ENCODE measurements at places on chromosomes 3 and 15.

DNA sequence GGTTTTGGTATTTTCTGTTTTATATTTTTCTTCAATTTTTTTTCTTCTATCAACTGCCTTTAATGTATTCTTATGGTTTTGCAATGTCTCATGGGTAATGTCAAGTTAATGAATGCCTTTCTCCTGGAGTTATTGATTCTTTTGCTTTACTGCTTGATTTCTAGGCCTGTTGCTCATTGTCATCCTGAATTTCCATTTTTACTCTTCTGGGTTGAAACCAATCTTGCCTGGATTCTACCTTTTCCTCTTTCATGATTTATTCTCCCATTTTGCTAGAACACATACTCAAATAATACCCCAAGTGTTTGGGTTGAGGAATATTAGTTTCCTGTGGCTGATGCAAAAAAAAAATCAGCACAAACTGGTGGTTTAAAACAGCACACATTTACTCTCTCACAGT, 315.2 kb upstream of the PDZRN3 start:
- DNase-seq, result no peak

DNA sequence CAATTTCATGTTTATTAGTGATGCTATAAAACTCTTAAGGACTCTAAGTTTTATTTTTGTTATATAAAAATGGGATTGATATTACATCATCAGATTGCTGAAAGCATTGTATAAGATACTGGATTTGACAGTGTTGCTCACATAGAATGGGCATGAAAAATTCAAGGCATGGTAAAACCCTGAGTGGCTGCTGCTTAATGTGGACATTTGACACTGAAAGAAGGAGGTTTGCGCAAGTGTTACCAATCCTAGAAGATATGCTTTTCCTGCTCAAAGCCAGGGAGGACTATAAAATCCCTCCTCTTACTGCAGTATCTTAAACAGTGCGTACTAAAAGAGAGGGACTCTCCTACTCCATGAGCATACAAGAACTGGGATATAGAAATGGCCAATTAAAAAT, 65.8 kb upstream of the PTX3 start:
- DNase-seq, result no peak

DNA sequence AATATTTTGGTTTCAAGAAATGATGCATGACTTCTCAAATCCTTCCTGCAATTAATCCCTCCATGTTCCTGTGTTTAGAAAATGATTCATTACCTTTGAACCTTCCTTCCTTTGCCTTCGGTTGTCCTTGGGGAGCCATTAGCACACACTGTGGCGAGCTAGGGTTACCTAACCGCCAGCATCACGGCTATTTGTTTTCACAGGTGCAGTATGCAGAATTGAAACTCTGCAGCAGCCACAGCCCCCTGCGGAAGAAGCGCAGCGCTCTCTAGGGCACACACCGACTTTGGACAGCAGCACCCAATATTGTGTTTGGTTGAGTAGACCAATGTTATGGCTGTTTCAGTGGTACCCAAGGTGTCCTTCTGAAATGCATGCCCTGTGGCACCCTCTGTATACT, 247.4 kb downstream of the MCTP2 start:
- no peak for DNase-seq

DNA sequence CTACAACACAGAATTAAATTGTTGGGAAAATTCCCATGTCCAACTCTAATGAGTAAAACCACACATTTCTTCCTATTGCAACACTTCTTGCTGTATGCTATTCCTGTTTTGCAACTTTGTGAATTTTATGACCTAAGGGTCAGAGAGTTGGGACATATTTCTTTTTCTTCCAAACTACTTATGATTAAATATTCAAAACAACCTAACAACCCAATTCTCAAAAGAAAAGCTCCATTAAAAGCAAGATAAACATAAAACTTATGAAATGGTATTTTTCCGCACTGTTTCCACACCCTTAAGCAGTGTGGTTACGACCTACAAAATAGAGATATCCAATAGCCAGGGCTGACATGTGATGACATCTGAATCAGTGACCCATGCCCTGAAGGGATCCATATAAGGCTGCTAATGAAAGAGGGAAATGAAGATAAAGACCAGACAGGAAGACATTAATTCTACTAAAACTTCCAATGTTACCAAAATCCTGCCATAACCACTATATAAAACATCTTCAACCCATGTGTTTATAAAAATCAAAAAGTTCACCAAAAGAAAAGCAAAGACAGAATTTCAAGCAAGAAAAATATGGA, 45.6 kb downstream of the DMXL2 start:
- no peak for DNase-seq

DNA sequence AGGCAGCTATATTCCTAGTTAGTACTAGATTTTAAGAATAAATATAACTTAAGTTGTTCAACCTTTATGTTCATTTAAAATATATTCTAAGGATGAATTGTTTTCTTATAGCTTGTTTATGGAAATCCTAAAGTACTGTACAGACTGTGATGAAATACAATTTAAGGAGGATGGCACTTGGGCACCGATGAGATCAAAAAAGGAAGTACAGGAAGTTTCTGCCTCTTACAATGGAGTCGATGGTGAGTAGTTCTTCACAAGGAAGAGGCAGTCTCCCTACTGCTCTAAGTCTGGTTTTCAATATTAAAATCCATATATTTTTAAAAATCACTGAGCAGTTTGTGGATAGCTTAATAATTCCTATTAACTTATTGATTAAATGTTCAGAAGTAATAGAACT, 29.6 kb downstream of the CALML4 start:
- no peak for DNase-seq

DNA sequence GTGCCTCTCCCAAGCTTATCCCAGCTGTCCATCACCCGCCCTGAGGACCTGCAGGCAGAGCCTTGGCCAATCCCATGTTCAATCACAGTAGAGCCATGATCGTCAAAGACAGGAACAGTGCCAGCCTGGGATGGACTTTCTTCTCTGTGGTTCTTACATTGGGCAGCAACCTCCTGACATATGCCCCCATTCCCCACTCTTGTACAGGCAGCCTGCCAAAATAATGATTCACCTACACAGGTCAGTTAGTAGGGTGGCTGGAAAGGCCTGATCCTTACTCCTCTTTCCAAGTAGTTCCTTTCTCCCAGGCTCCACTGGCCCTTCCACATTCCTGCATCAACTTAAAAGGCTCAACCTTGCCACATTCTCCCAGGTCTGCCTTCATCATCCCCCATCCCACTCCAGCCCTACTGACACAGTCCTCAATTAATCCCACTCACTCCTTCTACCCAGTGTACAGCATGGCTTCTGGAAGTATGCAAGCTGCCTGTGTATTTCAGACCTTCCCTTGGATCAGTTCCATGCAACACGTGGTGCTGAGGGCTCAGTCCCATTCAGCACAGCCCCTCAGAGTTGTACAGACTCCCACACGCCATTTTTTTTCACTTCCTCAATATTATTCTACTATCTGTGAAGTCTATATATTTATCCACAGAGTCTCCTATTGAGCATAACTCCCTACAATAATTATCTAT, 189.8 kb downstream of the NTRK3 start:
- DNase-seq, result no peak

- no peak for DNase-seq
Measured at GRCh38 chr3:166455744-166456143, 618.5 kb upstream of the BCHE start.

DNA sequence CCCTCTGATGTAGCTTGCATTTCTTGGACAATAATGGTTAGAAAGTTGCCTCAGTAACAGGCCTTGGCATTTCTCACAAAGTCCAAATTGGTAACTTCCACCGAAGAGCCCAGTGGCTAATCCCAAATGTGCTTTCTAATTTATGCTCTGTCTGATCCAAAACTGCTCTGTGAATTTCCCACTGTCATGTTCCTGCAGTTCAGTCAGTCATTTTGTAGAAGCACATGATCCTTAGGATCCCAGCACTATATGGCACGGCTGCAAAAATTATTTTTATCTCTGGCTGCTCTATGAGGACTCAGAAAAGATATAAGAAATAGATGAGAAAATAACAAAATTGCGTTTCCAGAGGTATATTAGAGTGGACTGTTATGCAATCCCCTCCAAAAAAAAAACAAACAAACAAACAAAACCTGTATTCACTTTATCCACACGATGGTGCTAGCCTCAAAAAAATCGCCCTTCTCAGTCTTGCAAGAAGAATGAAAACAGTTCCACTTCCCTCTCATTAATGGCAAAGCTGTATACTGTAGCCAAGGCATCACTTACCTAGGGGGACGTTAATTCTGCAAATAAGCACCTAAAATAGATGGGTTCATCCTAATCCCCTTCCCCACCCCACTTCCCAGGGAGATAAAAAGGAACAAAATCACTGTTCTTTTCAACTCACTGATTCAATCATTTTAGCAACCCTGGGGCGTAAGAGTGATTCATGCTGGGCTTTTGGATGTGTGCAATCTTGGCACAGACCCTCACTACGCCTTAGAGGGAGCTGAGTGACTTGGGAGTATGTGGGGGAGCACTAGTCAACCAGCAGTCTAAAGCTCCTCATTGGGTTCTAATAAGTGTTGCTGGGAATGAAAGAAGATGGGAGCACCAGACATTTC, 61.3 kb downstream of the TMCO5A start:
- DNase-seq, result no peak

DNA sequence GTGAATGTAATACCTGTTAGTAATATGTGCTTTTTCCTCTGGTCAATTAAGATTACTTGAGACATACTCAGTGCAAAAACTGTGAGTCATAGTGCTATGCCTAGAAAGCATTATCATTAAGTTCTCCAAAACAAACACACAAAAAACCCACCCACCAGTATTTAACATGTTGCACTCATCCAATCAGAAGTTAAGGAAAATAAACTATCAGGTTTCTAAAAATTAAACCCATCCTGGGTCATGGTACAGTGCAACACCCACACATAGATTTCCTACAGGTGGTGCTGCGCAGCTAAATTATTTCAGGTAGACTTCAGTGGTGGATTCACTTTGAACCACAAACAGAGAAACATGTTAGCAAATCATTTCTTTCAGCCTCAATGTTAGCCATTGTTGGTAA, 264.4 kb upstream of the VEPH1 start:
- DNase-seq, result no peak

Data from stimulated activated CD8-positive, alpha-beta memory T cell treated with anti-CD3 and anti-CD28 coated beads, Interleukin-2, amount 100 ng/mL, for 1 hour (primary cell).